Posterior vena cava (tissue), 2 donors: ENCODE measurements at places on chromosomes 7 and 10.

- DNase-seq = no peak
Observed at GRCh38 chr7:75725306-75725705, 13.4 kb downstream of the HIP1 start.

- no peak for DNase-seq
Observed at GRCh38 chr10:68096913-68097516, 12.3 kb upstream of the MYPN start.

- DNase-seq = peak; percentile 89
Observed at GRCh38 chr7:774161-775109, 47.4 kb upstream of the PRKAR1B start.

GRCh38 chr10:133390597-133391248, 3.2 kb upstream of the MTG1 start:
- peak; percentile 42 for DNase-seq

GRCh38 chr7:74338366-74339108, 49.3 kb downstream of the CLIP2 start:
- DNase-seq = no peak

DNA sequence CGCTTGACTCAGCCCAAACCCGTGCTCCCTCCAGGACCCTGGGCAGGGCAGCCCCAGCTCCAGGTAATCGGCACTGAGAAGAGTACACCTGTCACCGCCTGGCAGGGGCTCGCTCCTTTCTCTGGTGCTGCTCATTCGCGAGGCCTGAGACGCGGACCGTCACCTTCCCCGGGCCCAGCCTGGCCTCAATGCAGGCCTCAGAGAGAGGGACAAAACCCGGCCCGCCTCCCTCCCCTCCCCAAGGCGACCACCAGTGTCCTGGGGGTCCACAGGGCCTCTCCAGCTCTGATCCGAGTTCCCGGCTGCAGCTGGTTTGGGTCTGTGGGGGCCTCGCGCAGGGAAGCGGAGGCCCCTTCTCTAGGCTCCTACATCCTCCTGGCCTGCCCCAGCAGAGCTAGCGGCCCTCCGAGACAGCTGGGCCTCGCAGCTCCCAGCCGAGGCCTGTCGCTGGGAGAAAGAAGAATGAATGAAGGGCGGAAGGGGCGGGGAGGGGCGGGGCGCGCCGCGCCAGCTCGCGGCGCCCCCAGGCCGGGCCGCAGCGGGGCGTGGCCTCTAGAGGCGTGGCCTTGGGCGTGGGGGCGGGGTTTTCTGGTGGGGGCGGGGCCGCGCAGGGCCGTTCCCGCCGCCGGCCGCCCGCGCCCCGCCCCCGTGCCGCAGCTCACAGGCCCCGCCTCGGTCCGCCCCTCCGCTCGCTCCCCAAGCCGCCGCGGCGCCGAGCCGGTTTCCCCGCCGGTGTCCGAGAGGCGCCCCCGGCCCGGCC, at the start of gene LIMK1:
Gene LIMK1 (plus strand): TSS at position 688 of the 760 bp plus-strand sequence. CDS start 187 bp downstream, outside the sequence.
- DNase-seq = peak; percentile 93

GRCh38 chr7:101747879-101748345, 69.5 kb upstream of the CUX1 start:
- DNase-seq = no peak

DNA sequence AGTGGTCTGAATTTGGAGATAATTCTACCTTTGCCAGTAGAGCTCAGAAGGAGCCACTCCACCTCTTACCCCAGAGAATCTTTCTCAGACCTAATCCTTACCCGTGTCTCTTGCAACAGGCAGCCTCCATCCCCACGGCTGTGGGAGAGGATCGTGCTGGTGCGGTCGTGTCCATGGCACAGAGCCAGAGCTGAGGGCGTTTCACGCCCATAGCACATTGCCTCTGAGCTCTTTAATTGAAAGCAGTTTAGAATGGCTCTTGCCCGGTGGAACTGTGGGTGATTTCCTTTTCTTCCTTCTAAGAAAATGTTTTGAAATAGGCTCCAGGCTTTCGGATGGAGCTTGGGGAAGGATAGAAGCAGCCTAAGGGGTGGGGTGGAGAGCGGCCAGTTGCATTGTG, 41.5 kb downstream of the PRF1 start:
- DNase-seq = peak; percentile 79

GRCh38 chr10:20839141-20839540, 58.0 kb downstream of the NEBL start:
- DNase-seq = no peak

DNA sequence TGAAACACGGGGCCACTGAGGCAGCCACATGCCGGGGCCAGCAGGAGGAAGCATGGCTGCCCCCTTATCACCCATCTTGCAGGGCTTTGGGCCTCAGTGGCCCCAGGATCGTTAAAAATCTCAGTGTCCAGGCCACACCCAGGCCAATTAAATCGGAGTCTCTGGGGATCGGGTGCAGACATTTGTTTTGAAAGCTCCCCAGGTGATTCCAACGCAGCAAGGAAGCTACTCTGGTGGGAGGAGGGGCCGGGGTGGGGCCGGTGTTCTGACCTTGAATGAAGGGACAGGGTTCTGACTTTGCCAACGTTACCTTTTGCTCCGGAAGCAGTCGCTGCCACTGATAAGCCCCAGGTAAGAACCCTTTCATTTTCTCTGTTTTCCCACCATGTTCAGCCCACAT, 412.3 kb upstream of the FOXK1 start:
- DNase-seq = no peak

DNA sequence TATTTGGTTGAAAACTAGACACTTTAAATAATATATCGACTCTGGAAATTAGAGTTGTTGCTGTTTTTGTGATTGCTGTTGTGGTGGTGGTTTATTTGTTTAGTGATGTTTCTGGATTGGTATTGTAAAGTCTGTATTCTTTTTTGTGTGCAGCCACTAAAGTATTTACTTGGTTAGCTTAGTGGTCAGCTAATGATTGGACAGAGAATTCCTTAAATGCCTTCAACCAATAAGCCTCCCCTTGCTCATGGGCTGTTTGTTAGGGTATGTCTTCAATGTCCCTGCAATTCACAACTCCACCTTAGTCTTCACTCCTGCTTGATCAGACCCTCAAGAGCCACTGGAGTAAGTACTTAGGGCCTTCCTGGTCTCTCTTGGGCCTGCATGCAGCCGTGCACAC, 71.0 kb downstream of the PAXIP1 start:
- DNase-seq = no peak

DNA sequence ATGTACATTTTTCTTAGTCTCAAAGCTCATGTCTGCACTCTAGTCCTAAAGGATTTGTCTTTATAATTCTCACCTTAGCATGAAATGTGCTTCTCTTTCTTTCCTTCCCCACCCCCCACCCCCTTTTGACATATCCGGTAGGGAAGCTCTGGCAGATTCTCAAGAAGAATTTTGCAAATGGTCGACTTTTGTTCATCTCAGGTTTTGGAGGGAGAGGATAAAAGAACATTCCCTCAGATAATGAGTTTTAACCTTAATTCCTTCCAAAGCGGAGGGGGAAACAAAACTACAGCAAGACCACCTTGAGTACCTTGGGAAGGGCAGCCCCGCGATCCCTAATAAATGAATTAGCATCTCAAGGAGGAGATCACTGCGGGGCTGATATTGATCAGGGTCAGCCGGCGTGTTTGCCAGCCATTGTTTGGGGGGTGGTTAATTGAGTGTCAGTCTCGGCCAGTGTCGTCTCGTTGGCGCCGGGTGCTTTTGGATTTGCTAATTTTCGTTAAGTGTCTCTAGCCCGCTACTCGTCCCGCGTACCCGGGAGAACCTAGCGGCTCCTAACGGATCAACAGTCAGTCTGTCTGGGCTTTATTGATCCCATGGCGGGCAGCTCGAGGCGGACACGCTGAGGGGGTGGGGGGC, 874 bp upstream of the BAMBI start:
- DNase-seq = no peak

DNA sequence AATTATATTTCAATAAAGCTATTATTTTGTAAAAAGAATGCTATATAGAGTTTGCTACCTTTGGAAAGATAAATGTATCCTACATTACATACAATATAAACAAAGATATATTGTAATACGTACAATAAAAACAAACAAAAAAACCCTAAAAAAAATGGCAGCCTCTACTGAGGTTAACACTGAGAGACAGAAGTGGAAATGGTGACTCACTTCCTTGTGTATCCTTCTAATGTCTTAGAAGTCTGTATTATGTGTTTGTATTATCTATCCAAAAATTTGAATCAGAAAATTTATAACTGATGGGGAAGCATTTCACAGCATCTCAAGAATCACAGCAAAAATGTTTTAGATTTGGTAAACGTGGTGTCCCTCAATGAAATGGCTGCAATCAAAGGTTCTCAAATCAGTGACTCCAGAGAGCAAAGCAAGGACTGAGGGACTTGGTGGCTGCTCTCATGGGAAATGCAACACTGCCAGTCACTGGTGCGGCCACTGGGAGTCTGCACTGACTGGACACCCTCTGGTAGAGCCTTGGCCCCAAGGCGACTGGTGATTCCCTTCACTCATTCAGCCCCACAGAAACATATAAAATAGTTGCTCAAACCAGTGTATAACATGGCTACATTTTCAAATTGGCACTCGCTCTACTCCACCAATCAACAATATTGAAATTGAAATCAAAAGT, 53.8 kb downstream of the PANK1 start:
- DNase-seq = no peak

GRCh38 chr10:12854988-12855387, 146.5 kb downstream of the CCDC3 start:
- no peak for DNase-seq
